Left renal pelvis (tissue), 4 donors: ENCODE measurements at places on chromosomes 7 and 10. TPM values are rescaled to one million over a fixed set of nuclear protein-coding genes. Genes with fewer than 3 reads are reported as not detected.

The EBF3 gene
- 3.9 TPM for polyA plus RNA-seq

The RBM33 gene
- polyA plus RNA-seq, result 30.5 TPM

The TCAF2 gene
- 3.5 TPM for polyA plus RNA-seq

The EPC1 gene
- polyA plus RNA-seq, result 67.9 TPM

The ARHGAP22 gene
- 2.1 TPM for polyA plus RNA-seq

The CADPS2 gene
- polyA plus RNA-seq, result 48.9 TPM

The NUTM2B gene
- polyA plus RNA-seq, result 1.1 TPM

The C10orf105 gene
- polyA plus RNA-seq, result 0.24 TPM

The CFTR gene
- polyA plus RNA-seq, result 4.4 TPM

DNA sequence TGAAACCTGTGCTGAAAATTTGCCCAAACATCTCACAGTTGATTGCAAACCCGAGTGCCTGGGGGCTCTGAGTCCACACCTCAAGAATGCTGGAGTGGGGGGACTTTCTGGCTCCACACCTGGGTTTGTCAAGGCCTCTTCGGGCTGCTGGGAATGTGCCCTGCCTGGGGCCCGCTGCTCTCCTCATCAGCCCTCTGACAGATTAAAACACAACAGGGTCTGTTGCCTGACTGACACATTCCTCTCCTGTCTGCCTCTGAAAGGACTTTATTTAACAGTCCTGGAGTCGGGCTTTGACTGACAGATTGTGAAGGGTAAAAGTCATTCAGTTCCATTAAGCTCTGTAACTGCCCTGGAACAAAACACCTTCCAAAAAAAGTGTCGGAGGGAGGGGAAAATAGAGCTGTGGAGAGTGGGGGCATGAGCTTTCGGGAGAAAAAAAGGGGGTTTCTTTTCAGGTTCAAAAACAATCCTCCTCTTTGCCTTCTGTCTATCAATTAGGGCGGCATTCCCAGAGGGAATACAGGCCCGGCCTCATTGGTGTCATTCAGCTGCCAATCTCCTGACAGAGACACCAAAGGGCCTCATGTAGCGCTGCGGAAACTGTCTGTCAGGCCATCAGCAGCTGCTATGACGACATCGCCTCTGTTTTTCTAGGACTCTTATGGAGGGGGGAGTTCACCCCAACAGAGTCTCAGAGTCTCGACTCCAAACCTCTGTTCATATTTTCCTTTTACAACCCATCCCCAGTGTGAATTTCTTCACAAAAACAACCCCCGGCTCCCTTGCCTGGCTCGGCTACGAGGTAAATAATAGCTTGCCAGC lies 398.8 kb upstream of the NFE2L3 start:
- no peak for DNase-seq

DNA sequence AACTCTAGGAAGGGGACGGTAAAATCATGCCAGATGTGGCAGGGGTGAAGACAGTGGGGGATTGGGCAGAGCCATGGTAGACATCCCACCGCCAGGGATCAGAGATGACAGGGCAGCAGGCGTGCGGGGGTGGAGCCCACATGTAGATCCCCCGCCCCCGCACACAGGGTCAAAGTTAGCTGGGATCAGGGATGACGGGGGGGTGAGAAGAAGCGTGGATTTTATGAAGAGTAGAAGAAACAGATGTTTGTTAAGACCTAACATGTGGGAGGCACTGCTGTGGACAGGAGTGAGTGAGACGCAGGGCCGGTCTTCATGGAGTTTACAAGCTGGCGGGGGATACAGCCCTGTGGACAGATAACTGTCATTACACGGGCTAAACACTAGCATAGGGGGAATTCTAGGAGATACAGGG lies 154.0 kb upstream of the KLF14 start:
- no peak for DNase-seq

GRCh38 chr10:26274391-26274790 lies 57.8 kb downstream of the GAD2 start:
- no peak for DNase-seq

- DNase-seq, result no peak
These were observed 54.5 kb downstream of the WDR37 start for GRCh38 chr10:1110674-1111119.

- no peak for DNase-seq
These were observed 224.7 kb upstream of the PHYHIPL start for GRCh38 chr10:58951746-58952145.

GRCh38 chr7:141001546-141001945 lies 13.2 kb downstream of the MRPS33 start:
- DNase-seq, result no peak

GRCh38 chr7:124570558-124570957 lies 195.0 kb downstream of the GPR37 start:
- no peak for DNase-seq

DNA sequence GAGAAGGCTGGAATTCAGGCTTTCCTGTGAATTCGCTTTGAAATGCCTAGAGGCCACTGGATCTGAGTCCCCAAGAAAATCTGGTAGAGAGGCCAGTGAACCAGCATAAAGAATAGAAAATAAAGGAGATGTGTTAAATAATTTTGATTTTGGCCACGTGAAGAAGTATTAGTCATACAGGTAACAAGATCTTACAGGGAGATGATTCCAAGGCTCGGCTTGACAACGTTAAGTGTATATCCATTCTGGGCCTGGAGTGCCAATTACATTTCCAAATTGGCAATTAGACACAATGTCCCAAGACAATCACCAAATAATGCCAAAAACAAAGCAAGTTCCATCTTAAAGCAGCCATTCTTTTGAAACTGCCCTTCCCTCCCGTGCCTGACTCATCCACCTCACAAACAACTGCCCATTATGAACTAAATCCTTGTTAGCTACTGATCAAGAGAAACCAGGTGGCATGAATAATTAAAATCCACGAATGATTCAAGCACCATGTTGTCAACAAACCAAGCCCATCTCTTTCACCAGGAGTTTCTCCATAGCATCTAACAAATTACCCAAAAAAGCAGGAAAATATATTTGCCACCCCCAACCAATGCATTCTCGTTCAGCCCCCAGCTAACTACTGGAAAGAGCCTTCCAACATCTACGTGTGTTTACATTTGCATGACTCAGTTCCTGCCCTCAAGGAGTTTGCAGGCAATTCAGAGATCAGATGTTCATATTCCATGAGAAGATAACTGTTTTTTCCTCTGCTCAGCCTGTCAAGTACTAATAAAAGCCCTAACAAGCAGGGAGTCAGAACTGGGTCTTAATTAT lies 8.5 kb downstream of the KCNMA1 start:
- no peak for DNase-seq

DNA sequence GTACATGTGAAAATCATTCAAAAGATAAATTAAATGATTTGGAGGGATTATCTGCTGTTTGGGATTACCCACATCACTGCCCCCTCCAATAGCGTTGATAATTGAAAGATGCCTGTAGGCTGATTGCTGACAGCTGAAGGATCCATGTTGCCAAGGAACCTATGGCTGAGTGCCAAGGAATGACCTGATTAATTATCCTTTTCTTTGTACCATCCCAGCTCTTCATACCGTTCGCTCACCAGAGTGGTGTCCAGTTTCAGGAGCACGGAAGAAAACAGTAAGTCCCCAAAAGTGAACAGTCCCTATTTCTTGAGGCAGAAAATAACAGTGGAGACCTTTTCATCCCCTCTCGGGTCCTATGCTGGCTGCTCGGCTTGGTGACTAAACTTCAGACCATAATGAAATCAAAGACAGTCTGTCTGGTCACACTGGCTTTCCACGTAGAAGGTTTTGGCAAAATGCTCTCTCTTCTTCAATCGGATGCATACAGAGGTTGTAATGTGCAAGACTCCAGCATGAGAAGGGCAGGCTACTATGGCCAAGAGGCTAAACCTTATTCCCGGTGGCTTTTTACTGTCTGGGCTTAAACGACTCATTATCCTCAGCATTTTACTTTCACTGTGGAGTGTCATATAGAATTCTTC lies 108.8 kb downstream of the SPAG6 start:
- DNase-seq, result no peak

DNA sequence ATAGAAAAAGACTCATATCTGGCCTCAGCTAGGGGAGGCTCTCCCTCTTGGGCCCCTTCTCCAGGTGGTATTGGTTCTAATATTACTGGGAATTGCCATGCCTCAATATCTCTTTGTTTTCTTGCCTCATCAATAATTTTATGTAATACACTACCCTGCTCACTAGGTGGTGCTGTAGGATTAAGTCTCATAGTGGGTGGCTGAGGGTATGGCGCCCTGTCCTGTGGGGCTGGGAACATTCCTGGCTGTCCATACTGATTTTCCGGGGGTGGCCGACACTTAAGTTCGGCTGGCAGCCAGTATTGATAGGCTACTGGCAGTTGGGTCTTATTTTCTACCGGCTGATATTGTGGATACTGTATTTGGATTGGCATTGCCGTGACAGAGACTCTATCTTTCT lies 9.0 kb upstream of the TAS2R3 start:
- DNase-seq, result no peak

DNA sequence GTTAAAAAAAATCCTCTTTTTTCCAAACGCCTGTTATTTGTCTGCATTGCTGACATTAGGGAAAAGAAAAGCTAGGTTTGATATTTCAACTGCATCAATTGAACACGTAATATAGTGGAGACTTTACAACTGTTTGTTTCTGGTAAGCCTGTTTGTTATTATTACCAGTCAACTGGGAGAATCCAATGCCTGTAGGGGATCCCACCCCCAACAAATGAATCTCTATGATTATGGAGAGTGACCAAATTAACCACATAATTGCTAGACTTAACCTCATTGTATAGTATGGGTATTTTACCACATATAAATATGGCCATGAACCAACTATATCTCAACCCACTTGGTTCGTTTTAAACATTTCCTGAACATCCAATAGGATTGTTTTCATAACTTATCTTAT lies 216.1 kb downstream of the TWIST1 start:
- DNase-seq, result no peak

GRCh38 chr7:134625550-134625949 lies 21.1 kb upstream of the BPGM start:
- DNase-seq, result no peak

DNA sequence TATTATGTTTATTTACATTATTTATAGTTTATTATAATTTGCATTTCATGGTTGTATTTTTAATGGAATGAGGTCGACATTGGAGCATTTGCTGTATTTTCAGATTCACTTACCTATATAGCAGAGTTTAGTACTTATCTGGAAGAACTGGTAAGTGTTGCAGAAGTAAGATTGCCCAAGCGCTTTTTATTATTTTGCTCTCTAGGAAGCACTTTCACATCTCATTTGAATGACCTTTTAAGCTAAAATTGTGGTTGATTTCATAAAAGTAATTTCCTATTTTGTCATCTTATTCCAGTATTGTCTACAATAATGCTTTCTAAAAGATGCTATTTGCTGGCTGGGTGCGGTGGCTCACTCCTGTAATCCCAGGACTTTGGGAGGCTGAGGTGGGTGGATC lies 28.6 kb downstream of the SEC61A2 start:
- no peak for DNase-seq

- DNase-seq, result no peak
These were observed 3.5 kb upstream of the GNGT1 start for GRCh38 chr7:93902777-93903423.

- no peak for DNase-seq
These were observed 99.7 kb upstream of the IFRD1 start for GRCh38 chr7:112350585-112350984.

DNA sequence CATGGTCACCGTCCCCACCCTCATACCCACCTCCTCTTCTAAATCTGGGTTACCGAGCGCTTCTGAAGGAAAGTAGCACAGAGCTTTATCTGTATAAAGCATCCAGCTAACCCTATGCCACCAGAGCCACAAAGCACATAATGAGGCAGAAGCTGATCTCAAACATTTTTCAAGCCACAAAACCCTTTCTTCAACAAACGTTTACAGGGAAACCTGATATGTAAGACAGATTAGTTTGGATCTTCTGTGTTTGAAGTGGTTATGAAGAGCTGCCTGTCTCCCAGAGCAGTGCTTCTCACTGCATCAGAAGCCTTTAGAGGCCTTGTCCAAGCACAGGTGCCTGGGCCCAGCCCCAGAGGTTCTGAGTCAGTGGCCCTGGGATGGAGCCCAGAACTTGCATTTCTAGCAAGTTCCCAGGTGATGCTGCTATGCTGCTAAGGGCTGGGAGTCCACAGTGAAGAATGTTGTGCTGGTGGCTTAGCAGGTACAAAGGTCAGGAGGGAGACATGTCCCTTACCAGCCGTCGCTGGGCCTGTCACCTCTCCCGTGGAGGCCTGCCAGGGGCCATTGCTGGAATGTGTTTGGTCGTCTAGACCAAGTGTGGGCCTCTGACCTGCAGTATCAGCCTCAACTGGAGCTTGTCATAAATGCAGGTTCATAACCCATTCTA lies 90.4 kb downstream of the TAF3 start:
- DNase-seq, result no peak

DNA sequence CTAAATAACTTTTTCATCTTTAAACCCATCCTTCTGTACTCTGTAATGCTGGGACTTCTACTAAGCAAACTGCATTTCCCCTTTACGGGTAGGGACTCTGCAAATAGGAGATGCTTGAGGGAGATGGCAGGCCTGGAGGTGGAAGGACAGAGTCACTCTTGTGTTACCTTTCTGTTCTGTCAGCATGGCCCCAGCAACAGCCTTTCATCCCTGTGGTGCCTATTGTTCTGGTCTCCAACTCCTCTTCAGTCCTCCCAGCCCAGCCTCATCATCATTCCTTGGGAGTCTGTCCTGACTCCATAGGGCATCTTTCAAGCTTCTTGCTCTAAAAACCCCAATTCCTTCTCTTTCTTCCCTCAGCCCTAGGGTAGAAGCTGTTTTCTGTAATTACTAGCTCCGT lies 230.0 kb downstream of the SNX13 start:
- DNase-seq, result no peak
